Upper lobe of left lung (tissue), 6 donors: ENCODE measurements at places on chromosomes 13 and 19. TPM values are rescaled to one million over a fixed set of nuclear protein-coding genes. Genes with fewer than 3 reads are reported as not detected.

DNA sequence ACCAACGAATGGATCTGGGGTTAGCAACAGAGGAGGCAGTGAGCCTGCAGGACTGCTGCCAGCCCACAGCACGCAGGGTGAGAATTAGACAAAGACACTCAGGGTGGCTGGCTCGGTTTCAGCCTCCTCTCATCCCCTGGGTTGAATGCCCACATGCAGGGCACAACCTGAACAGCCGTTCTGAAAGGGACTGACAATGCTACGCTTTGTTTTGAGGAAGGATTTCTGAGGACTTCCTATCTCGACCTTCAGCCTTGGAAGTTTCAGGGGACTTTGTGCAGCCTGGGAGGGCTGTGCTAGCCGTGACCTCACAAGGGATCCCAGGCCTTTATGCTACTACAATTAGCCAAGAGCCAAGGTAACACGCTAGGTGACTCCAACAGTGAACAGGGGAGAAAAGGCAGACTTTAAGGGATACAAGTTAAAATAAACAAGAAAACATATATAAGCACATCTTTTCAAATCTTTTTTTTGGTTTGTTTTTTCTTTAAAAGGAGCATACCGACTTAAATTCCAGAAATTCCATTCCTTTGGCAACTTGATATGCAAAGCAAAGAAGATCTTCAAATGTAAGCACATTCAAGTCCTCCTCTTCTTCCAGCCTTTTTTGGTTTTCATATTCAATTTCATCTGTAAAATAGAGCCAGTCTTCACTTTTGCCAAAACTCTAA lies 34.5 kb upstream of the URAD start:
- no peak for DNase-seq

- no peak for DNase-seq
These were observed 412.9 kb downstream of the DIAPH3 start for GRCh38 chr13:59750860-59751259.

DNA sequence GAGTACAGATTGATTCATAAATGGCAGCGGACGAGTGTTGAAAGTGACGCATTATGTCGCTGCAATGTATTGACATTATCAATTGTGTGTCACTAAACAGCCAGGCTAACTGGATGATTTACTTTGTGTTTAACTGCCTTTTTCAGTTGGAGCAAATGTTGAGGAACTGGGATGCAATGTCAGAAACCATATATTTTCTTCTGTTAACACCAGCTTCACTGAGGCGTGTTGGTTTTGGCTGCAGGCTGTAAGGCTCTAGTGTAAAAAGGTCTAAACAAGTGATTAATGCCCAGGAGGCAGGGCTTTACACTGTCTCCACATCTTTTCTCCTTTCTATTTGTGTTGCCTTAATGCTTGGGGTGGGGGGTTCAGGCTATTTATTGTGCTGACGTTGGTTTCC lies 80.1 kb downstream of the GGACT start:
- no peak for DNase-seq

DNA sequence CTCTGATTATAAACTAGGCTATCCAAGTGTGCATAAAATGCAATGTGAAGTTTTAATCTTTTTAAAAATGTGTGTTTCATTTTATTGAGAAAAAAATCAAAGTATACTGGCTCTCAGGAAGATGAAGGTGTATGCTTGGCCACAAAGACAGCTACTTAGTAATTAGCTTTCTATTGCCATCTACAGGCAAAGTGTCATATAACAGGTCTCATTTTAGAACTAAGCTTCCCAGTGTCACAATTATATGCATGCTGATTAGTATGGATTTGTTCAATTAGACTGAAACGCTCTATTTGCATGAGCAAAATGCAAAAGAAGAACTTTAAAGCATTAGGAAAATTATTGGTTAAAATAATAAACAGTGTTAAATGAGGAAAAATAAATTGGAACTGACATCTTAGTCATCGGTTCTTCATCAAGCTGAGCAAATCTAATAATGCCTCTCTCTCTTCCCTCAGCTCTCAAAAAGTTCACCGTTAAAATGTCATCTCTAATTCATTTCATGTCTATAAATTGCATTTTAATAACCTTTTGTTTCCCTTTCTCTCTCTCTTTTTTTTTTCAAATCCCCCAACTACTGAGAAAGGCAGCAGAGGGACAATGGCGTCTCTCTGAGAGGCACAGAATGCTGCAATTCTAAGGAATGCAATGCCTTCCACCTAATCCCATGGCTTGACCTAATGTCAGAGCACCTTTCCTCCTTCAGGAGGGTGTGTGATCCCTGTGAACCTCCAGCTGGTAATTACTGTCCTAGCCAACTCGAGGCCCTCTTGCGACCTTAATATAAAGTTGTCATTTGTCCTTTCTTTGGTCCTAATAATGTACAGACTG lies 313.1 kb upstream of the MAB21L1 start:
- no peak for DNase-seq

Gene ZNF223
- total RNA-seq: 9.2 TPM

Gene HCN2
- not detected for total RNA-seq

DNA sequence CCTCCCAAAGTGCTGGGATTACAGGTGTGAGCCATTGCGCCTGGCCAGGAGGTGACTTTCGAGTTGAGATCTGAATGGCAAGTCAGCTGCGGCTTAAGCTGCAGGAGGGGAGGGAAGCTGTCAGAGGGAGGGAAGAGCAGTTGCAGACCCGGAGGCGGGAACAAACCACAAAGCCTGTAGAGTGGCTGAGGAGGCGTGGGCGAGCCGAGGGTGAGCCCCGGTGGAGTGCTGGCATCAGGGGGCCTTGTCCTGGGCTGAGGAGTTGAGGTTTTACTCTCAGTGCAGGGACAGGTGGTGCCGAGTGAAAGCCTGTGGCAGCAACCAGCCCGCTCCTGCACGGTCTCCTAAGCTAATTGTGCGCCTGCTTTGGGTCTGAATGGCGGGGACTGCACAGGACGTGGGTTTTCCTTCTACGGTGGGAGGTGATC lies 24.2 kb downstream of the PPP1R37 start:
- DNase-seq: peak; percentile 35

Gene ZNF17
- total RNA-seq: 10.6 TPM

Gene PRRG2
- total RNA-seq: 7.5 TPM

DNA sequence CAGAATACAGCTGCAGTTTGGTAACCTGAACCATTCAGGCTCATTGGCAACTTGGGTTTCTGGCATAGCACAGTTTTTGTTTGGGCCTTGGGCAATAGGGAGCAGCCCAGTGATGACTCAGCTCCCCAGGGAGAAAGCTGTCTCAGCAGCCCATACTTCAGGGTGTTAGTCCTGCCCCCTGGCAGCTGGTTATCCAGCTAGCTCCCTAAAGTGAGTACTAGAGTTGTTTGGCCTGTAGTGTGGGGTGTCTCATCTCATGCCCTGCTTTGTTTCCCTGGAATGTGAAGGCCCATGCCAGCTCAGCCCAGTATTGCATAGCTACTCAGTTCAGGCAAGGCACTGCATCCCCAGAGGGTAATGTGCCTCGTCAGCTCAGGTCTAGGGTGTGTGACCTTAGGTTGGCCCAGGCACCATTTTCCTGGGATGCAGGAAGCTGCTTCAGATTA lies 18.2 kb upstream of the ZNF543 start:
- DNase-seq: no peak

Gene SWSAP1
- 6.4 TPM for total RNA-seq

- DNase-seq: no peak
These were observed 41.7 kb downstream of the UNC13A start for GRCh38 chr19:17646441-17646840.

Gene KANK3
- 109 TPM for total RNA-seq

GRCh38 chr13:22086597-22087330 lies 415.9 kb downstream of the FGF9 start:
- no peak for DNase-seq

Gene ZNF66
- total RNA-seq: 3.8 TPM

Gene EGLN2
- 170 TPM for total RNA-seq

- no peak for DNase-seq
These were observed 12.7 kb upstream of the KIR2DL4 start for GRCh38 chr19:54790711-54791110.

GRCh38 chr13:48567515-48568369 lies 34.9 kb upstream of the RCBTB2 start:
- DNase-seq: no peak

- DNase-seq: no peak
These were observed 10.3 kb upstream of the HSPH1 start for GRCh38 chr13:31172001-31172400.

DNA sequence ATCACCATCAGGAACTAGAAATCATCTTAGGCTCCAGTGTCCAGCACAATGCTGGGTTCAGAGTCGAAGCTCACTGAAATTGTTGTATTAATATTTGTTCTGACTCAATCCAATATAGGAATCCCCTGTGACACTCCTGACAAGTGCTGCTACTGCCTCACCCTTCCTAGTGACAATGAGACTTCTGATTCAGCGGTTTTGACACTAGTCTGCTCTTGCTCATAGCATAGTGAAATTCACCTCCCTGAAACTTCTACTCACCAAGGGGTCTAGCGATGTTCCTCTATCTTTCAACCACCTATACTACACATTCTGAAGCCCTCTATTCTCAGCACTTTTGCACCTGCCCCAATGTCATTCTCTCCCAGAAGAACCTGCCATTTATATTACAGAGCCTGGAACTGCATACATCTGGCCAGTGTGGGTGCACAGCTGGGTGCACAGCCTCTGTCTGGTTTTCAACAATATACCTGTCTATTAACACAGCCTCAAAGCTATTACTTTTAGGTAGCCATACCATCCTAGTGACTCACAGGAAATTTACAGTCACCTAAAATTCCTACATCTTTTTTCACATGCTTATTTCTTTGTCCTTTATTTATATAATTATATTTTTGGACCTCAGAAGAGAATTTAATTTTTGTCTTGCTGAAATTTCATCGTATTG lies 88.3 kb downstream of the DOCK9 start:
- DNase-seq: no peak

DNA sequence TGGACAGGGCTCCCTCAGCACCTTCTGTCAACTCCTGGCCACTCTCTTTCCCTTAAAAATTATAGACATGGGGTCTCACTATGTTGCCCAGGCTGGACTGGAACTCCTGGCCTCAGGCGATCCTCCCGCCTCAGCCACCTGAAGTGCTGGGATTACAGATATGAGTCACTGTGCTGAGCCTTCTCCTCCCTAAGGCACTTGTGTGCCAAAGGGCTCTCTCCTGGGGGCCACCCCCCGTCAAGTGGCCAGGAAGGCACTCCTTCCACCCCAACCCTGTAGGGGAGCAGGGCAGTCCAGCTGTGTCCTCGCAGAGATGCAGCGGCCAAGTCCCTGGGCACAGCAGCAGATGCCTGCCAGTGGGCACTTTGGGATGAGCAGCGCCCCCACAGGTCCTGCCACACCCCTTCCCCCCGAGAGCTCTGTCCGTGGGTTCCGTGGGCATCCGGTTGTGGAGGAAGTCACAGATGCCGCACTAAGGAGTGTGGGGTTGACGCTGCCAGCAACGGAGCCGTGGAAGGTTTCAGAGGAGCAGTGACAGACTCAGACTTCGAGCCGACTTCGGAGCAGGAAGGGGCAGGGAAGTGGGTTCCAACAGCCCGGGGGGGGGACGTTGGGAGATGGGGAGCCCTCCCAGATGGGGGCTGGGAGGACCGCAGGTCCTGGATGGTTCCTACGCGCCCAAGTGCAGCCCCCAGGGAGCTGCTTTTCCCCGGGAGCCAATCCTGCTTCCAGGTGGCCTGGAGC lies 3.3 kb upstream of the UQCR11 start:
- DNase-seq: no peak

DNA sequence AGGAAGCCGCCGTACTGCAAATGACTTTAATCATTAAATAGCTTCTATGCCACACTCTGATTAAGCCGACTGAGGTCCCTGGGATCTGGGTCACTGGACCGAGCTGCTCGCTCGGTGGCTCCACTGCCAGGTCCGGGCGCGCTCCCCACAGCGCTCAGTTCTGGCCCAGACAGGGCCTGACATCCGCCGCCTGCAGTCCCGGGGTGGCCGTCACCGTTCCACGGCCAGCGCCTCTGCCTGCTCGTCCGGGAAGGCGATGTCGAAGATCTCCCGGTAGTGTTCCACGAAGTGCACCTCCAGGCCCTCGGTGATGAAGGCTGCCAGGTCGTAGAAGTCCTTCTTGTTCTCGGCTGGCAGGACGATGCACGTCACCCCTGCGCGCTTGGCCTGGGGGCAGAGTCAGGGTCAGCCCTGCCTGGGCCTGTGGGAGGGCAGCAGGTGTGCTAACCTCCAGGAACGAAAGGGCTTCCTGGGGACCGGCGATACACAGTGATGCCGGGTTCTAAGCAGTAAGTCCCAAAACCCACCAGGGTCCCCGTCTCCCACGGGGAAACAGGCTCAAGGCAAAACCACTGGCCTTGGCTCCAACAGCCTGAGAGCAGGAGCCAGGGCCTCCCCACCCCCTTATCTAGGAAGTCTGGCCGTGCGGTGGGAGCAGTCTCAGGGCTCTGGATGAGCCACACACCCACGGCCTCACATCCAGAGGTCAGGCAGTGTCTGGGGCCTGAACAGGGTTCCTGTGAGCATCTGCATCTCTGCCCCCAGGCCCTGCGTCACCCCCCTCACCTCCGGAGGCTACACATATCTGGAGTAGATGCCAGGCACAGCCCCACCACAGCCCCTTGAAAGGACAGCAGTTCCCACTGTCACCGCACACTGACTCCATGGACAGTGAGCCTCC lies 2.0 kb downstream of the RPL36 start:
- DNase-seq: peak; percentile 87
